Suppressor macrophage treated with lipopolysaccharide for 4 hours (primary cell): ENCODE measurements at places on chromosomes 16 and 17.

DNA sequence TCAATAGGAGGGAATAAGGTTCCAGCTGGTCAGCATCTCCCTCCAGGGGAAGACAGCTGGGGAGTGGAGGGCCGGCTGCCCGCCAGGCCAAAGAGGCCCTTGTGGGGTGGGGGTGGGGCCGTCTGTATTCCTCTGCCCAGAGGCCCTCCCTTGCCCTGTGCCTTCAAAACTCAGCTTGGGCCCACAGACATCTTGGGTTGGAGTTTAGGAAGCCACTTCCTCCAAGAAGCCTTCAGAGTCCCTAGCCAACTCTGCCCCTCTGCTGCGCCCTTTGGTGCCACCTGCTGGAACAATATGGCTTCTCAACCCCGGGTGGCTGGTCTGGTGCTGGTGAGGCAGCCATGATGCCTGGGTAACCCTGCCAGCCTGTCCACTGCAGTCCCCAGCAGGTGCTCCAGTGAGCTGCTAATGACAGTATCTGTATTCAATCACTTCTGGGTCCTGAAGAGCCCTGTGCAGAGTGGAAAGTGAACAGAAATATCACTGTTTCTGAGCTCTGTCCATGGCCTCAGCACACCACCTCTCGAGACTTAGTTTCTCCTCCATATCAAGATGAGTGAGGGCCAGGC, 16.7 kb downstream of the HSD11B2 start:
- peak; percentile 79 for DNase-seq

- no peak for DNase-seq
These were observed 69.4 kb downstream of the MPRIP start for GRCh38 chr17:17111401-17112393.

DNA sequence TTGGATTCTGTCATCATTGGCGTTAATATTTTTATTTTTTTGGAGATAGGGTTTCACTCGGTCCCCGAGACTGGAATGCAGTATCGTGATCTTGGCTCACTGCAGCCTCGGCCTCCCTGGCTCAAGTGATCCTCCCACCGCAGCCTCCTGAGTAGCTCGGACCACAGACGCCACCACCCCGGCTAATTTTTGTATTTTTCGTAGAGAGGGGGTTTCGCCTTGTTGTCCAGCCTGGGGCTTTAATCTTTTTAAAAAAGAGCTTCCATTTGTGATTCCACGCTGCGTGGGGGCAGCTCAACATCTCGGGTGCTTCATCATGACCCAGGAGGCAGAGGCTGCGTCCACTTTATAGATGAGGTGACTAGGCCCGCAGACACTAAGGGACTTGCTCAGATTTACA, 1.5 kb downstream of the BANP start:
- no peak for DNase-seq

DNA sequence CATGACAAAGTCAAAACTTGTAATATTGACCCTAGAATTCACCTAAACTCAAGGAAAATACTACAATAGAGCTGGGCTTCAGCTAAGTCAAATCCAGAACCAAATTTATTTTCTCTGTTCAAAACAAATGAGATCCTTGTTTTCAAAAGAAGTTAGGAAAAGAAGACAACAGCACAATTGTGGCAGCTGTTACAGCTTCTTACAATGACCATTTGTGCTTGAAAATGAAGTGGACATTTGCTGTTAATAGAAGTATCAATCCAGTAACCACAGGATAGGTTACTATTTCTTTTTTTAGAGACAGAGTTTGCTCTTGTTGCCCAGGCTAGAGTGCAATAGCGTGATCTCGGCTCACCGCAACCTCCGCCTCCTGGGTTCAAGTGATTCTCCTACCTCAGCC, 44.4 kb downstream of the APPBP2 start:
- DNase-seq = no peak

DNA sequence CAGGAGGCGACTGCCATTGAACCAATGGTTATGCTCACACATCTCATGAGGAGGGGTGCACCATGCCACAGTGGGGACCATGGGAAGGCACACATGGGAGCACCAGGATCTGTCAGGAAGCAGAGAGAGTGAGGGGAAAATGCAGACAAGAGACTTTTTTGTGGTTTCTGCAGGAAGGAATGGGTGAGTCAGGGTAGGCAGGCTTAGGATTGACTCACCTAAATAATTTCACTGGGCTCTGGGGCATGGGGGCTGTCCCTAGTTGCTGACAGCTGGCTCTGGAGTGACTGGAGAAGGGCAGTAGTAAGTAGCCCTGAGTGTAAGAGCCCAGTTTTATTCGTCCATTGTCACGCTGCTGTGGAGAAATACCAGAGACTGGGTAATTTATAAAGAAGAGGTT, 202.4 kb downstream of the AXIN2 start:
- DNase-seq = no peak

- DNase-seq = no peak
These were observed 45.2 kb upstream of the LCMT1 start for GRCh38 chr16:25066426-25066746.

DNA sequence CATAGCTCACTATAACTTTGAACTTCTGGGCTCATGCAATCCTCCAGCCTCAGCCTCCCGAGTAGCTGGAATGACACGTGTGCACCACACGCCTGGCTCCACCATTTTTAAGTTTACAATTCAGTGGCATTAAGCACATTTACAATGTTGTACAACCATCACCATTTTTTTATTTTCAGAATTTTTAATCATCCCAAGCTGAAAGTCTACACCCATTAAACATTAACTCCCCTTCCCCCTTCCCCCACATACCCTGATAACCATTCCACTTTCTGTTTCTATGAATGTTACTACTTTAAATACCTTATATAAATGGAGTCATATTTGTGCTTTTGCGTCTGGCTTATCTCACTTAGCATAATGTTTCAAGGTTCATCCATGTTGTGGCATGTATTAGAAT, 18.0 kb downstream of the NETO2 start:
- no peak for DNase-seq

- DNase-seq = no peak
These were observed 5.0 kb downstream of the SOCS1 start for GRCh38 chr16:11250786-11251524.

DNA sequence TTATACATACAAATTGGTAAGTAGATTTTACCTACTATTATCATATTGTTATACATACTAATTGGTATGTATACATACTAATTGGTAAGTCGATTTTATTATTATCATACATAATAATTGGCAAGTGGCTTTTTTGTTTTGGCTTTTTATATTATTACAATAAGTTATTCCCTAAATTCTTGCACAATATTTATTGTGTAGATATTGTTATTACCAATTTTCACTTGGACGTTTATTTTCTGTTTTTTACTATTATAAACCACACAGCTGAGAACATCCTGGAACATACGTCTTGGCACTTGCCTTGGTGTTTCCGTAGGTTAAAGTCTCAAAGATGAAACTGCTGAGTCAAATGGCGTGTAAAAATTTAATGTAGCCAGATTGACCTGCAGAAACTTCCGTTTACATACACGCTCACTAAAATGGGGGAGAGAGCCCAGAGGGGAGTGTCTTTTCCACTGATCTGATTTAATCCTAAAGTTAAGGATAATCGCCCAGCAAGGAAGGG, 18.9 kb downstream of the GNGT2 start:
- no peak for DNase-seq

DNA sequence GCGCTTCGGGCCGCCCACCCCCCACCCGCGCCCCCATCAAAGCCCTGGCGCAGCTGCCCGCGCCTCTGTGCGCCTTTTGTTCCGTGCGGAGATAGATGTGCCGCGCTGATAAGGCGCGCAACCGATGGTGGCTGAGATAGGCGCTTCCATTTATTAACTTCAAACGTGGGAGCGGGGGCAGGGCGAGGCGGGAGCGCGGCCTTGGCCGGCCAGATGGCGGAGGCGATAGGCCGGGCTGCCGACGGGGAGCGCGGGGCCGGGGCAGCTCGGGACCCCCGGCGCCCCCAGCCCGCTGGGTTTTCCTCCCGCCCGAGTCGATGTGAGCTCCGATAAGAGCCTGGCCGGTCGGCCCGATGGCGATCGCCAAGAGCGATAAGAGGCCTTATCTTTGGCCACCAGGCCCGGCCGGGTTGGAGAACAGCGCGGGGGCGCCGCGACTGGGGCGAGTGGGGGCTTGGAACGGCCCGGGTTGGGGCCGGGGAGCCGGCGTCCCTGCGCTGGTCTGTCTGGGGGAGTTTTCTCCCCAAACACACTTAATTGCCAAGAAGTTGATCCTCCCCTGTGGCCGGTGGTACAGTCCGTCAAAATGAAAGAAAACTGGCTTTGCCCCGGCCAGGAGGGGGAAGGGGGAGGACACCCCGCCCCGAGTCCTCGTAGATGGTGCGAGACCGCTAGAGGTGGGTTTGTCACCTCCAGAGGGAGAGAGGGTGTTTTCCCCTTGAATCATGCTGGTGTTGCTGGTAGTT, 2.7 kb downstream of the ZFPM1 start:
- DNase-seq = peak; percentile 28

DNA sequence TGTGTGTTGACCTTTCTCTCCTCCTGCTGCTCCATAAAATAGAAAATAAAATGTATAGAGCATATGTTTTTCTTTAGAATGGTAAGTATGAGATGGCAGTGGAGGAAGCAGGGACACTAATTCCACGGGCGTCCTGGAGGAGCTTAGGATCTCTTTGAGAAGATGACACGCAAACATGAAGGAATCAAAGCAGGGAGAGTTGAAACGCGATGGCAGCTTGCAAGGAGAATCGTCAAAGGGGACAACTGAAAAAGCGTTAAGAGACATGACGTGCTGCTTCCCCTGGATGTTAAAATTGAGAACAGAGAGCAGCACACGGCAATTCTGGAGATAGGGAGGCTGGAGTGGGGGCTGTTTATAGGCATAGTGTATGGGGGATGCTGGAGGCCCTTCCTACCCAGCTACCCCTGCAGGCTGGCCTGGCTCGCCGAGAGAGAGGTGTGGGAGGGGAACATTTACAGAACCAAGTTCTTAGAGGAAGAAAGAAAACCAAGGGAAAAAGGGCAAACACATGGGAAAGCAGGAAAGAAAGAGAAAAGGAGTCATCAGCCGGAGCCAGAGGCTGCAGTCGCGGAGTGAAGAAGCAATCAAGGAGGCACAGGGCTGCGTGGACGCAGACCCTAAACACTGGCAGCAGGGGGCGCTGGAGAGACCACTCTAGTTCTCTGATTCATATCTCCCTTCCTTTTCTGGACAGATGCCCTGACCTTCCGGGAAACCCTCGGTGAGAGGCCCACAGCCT, 55.8 kb downstream of the MYH13 start:
- peak; percentile 76 for DNase-seq

- DNase-seq = no peak
These were observed 26.7 kb upstream of the PRM1 start for GRCh38 chr16:11307639-11308492.

DNA sequence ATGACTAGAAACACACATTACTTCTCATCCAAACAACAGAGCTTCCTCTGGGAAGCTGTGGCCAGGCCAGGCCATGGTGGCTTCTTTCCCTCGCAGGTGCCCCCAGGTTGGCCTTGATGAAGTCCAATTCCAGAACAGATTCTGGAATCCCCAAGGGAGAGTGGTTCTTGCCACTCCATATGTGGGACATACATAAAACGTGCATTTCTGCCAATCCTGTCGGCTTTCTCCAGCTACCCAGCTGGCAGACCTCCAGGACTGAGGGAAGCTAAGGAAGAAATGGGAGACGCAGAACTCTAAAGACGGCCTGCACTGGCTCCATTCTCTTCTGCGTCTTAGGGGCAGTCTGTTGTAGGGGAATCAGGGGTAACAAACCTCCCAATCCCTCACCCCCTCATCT, 219.2 kb upstream of the CDH5 start:
- DNase-seq = no peak

GRCh38 chr17:77441130-77441920, 300.6 kb downstream of the SEC14L1 start:
- DNase-seq = no peak

DNA sequence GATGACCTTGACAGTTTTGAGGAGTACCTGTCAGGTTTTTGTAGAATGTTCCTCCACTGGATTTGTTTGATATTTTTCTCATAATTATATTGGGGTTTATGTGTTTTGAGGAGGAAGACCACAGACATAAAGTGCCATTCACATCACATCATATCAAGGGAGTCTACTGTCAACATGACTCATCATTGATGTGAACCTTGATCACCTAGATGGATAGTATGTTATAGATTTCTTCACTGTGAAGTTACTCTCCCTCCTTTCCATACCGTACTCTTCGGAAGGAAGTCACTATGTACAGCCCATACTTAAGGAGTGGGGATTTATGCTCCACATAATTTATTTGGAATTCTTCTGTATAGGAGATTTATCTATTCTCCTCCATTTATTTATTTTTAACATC, 23.2 kb downstream of the PRSS54 start:
- DNase-seq = no peak

DNA sequence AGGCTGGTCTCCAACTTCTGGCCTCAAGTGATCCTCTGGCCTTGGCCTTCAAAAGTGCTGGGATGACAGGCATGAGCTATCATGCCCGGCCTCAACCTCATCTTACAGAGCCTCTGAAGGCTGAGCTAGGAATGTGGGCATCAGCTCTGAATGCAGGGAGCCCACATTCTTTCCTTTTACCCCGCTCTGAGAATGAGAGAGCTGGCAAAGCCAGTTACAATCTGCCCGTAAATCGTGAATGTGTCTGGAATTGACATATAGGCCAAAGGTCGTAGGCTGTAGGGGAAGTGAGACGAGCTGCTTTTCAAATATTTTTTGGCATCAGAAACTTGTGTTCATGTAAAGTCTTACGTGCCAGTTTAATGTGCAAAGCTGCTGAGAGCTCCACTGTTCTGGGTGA, 4.5 kb downstream of the TMEM238L start:
- DNase-seq = no peak

DNA sequence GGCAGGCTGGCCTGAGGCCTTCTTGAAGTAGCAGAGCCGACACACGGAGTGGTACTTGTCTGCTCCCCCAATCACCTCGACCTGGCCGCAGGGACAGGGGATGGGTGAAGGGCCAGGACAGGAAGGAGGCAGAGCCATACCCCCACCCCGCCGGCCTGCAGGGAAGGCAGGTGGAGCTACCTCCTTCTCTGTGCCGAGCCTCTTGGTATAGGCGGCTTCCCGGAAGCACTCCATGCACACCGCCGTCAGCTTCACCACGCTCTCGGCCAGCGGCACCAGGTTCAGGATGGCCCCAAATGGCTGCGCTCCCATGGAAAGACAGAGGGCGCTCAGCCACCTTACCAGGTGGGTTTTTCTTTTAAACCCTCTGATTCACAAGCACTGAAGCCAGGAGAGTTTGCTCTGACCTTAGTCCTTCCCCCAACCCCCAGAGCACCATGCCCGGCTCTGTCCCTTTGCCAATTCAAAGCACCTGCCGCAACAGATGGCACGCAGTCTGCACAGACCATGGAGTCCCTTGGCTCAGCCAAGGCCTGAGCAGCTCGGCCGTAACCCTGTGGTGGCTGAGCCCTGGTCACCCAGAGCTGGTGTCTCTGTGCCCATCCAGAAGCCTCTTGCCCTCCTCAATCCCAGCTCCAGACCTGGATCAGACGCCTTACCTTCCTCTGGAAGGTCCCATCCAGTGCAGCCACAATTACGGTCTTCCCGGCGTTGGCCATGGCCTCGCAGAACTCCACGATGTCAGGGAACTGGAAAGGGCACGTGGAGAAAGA, 6.7 kb downstream of the SYNGR2 start:
- no peak for DNase-seq

GRCh38 chr16:57732037-57732436, 3.5 kb upstream of the KATNB1 start:
- peak; percentile 66 for DNase-seq

GRCh38 chr17:63406689-63407330, 39.3 kb downstream of the CYB561 start:
- peak; percentile 92 for DNase-seq

- peak; percentile 30 for DNase-seq
These were observed 46.3 kb downstream of the SNX11 start for GRCh38 chr17:48153691-48154358.

GRCh38 chr16:71610936-71611871, 14.8 kb upstream of the MARVELD3 start:
- DNase-seq = peak; percentile 73

GRCh38 chr17:40538019-40538935, 27.0 kb downstream of the CCR7 start:
- DNase-seq = no peak
